ENCODE measurements at places on chromosomes 6 and 20.

DNA sequence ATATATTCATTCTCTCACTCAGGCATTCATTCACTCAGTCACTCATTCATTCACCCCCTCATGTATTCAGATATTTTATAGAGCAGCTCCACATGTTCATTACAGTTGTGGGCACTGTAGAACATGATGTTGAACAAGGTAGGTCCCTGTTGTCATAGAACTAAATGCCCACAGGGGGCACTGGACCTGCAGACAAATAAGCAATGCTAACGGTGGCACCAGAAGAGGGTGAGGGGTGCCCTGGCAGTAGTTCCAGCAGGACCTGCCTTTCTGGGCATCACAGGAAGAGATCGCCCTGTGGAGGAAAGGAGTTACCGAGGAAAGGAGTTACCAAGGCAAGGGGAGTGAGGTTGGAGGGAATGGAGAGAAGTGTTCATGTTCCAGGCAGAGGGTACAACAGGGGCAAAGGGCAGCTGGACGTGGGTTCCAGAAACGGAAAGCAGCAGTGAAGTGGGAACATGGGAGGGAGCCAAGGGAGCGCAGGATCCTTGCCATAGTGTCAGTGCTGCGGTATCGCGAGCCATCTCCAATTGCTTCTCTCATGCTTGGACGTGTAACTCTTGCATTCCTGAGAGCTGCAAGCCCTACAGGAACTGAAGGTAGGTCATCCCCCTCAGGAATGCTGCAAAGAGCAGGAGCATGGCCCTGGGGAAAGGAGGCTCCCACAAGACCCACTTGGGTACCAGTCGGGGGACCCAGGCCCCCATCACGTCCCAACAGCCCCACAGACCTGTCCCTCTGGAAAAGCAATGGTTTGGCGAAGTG lies 128.2 kb downstream of the EDN3 start:
- no peak for DNase-seq

DNA sequence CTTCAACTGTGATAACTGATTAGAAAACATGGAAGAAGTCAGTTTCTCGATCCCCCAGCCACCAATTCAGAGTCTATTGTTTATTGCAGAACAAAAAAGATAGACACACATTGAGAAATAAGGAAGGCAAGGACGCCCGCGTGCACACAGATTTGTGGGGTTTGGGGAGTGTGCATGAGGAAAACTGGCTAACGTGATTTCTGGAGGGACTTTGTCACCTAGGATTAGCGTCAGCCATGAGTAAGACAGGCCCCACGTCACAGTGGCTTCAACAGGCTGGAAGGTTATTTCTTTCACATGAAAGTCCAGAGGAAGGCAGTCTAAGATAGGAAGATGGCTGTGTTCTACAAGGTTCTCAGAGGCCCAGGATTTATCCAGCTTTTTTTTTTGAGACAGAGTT lies 7.7 kb downstream of the ZNF341 start:
- DNase-seq = no peak

DNA sequence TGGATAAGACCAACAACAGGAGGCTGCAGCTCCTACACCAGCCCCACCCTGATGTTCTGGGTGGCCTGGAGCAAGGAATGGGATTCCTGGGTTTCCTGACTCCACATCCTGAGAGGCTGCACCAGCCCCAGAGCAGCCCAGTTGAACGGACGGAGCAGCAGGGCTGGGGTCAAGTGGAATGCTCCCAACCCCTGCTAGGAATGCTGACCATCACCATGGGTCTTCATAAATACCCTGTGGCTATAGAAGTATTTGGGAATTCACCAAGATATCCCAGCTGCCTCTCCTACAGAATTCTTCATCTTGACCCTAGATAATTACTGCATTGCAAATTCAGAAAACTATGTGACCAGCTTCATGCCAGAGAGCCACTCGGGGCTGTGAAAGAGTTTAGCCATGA lies 180.3 kb downstream of the THBS2 start:
- DNase-seq = no peak

DNA sequence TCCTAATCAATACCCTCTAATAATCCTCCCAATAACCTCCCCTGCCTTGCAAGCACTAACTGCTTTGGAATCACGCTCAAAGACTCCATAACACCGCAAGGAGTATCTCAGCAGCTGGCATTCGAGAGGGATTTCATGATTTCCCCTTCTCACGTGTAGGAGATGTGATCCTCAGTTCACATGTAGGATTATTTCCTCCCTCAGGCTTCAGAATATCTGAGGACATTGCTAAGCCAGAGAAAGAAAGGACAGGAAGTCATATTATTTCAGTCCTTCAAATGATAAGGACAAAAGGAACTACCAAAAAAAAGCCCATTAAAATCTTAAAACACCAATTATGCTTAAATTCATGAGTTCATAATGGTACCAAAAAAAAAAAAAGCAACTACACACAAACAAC lies 122.9 kb downstream of the NFATC2 start:
- DNase-seq = no peak

All from NCI-H2081 (cell line).